Choroid plexus epithelial cell (primary cell): ENCODE measurements at places on chromosomes 2 and 18.
A peak's percentile ranks its signal among the peaks of the same experiment; 100 is the strongest.

- DNase-seq = peak; percentile 46
Measured at GRCh38 chr2:45046786-45047185, 37.5 kb upstream of the SIX2 start.

DNA sequence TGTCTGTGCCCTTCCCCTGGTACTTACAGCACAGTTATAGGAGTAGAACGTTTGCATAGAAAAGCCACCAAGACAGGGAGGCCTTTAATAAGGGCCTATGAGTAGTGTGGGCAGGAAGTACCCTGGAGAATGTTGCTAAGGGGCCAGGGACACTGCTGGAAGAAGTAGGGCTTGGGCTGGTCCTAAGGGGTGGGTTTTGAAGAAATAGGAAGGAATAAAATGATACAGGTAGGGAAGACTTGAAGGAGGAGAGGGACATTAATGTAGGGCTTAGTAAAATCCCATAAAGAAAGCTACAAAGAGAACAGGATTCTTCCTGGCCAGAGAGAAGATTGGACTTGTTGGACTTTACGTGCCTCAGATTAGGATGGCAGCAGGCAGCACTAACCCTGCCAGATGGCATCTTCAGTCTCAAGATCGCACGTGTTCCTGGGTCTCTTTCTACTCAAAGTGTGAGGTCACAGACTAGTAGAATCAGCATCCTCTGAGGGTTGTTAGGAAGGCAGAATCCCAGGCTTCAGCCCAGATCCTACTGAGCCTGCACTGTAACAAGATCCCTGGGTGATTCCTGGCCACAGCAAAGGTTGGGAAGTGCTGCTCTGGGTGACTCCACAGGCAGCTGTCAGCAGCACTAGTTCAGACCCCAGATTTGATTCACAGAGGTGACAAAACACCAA, 39.2 kb downstream of the EPAS1 start:
- DNase-seq = peak; percentile 49

DNA sequence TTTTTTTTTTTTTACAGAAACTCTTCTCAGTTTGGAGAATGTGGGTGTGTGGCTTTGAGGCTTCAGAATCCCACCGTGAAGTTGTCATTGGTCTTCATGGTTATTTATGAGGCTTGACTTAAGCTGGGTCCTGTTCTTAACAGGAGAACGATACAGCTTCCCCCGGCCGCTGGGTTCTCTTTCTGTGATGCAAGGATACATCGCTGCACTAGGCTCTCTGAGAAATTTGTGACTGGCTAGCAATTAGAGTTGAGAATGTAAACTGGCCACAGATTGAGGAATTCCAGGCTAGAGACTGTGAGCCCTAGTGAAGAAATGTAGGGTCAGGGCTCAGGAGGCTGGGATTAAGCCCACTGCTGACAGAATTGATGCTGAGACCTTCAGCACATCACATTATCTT, 29.8 kb downstream of the MGAT5 start:
- no peak for DNase-seq

DNA sequence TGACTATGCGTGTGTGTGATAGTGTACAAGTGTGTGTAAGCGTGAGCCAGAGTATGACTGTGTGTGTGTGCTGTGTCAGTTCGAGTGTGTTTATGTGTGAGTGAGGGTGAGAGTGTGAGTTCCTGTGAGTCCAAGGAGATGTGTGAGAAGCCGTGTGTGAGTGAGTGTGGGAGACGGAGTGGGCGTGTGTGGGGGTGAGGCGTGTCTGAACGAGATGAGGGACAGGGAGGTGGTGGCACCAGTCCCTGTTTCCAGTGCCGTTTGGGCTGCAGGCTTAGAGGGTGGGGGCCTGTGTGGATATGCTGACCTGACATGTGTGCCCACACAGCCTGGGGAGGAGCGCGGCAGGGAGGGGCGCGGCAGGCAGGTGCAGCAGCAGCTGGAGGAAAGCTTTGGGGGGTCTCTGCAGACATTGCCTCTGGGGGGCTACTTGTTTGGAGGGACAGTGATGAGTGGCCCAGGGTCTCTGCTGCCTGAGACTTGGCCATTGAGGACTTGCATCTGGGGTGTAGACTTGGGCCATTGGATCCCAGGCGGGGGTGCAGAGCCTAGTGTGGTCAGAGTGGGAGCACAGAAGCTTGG, 41.6 kb downstream of the GLI2 start:
- DNase-seq = no peak

DNA sequence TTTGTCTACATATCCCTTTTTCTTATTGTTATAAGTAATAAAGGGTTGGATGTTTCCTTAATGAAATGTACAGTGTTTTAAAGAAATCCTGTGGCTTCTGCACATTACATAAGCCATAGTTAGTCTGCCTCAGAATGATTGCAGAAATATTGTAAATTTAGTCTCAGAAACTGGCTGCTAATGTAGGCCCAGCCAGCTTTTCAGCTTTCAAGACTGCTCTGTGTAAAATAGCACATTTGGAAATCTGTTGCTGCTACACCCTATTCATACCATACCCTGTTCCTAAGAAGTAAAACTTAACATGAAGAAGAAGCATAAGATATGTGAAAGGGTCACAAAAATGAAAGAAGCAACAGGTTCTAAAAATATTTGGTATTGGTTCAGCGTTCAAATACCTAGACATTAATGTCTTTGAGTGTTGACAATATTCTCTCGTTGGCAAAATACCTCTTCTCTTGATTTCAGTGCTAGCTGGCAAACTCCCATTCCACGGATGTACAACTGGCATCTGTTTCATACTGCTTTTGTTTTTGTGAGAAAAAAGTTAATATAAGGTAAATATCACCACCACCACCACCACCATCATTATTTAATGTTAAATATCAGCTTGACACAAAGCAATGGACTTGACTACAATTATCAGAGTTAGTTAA, 19.2 kb upstream of the NCKAP1 start:
- DNase-seq = no peak

GRCh38 chr2:15059870-15060512, 427.5 kb downstream of the LRATD1 start:
- DNase-seq = no peak

DNA sequence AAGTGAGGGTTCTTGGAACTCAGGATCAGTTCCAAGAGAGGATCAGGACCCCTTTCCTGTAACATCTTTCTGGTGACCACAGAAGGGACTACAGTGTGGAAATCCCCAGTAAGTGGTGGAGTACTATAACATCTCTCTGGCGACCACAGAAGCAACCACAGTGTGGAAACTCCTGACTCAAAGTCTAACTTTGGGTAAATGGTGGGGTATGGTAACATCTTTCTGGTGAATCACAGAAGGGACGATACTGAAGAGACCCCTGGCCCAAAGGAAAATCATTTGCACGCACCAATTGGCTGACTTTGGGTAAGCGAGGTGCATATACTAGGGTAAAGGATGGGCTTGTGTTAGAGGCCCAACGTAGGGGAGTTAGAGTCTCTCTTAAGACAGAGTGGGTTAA, 56.3 kb upstream of the GULP1 start:
- DNase-seq = peak; percentile 4

- no peak for DNase-seq
Measured at GRCh38 chr2:131092458-131093005, 728 bp downstream of the FAM168B start.

DNA sequence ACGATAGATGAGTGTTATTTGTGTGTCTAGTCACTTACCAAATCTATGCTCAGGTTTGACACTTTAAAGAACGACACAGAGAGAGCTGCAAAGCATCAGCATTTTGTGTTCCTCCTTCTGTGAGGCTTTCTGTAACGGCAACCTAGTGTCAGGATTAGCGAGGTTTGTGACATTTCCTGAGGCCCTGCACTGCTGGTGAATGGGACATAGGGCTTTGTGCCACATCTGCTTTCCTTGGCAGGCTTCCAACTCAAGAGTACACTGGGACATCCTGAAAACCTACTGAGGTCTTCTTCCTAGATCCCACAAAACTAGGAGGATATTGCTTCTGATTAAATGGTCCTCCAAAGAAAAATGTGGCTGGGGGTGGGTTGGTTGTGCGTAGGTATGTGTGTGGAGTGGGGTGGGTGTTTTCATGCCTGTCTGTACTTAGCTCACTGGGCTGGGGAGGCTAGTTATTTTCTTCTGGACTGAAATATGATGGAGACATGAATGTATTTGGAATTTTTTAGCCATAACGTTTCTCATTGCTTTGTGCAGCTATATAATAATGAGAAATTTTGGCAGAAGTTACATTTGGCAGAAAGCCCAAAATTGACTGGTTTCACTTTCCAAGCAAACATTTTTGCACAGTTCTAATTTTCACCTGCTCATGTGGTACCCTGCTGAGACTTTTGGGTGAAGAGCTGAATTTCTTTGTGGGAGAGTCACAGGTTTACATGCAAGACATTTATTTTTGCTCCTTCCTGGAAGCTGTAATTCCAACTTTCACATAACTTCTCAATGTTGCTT, 308.4 kb downstream of the XIRP2 start:
- peak; percentile 94 for DNase-seq

DNA sequence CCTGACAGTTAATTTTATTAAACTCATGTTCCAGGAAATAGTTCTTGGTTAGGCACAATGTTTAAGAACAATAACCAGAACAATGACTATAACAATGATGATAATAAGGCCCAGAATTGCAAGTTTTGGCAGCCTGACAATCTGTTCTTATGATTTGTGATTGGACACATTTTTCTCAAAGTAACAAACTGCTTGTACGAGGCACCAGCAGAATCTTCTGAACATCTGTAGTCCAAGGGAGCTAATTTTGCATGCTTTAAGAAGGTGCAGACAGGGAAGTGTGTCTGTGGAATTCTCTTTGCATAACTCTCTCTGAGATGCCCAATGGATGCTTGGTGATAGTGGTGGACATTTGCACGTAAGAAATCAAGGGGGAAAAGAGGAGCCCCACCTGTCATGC, 709.3 kb downstream of the SLC4A3 start:
- no peak for DNase-seq
